ENCODE measurements at places on chromosomes 6 and 20. TPM values are rescaled to one million over a fixed set of nuclear protein-coding genes. Genes with fewer than 3 reads are reported as not detected.

Gene DDO
- total RNA-seq, result 3.6 TPM

Gene CGA
- not detected for total RNA-seq

Gene ABHD16B
- total RNA-seq, result not detected

Gene CFAP206
- total RNA-seq, result 0.47 TPM

Gene KCNB1
- total RNA-seq, result 35.1 TPM

Gene SNAP25
- total RNA-seq, result 5.5 TPM

Gene HRH3
- not detected for total RNA-seq

Gene NRSN1
- 0.47 TPM for total RNA-seq

Gene ME1
- total RNA-seq, result 20.0 TPM

Gene KCNK5
- total RNA-seq, result 8.2 TPM

Gene MAN1A1
- 132 TPM for total RNA-seq

Gene OSTM1
- total RNA-seq, result 78.1 TPM

Gene BTN1A1
- total RNA-seq, result not detected

All from gastroesophageal sphincter (tissue), 4 donors.